ENCODE measurements at places on chromosomes 6 and 20. TPM values are rescaled to one million over a fixed set of nuclear protein-coding genes. Genes with fewer than 3 reads are reported as not detected.
A peak's percentile ranks its signal among the peaks of the same experiment; 100 is the strongest.

DNA sequence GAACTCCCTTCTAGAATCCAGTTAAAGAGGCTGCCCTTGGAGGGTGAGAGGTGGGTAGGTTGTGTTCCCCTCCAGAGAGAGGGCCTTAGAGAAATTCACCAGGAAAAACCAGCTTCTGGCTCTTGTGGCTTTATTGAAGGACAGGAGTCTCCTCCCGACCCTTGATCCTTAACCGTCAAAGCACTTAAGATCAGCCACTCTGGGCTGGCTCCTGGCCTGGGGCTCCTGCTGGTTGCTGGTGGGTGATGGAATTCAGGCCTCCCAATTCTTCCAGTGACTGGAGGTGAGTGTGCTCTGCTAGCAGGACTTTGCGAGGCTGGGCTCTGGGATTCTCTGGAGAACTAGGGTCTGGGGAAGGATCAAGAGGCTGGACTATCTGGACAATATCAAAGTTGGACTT is 75.6 kb upstream of the LGSN start:
- H3K27ac ChIP-seq = no peak overlapping the region
- H3K4me1 ChIP-seq = no peaks in the 10 kb centered on the region
- H3K36me3 ChIP-seq = no peaks in the 10 kb centered on the region
- no peaks in the 10 kb centered on the region for H3K27me3 ChIP-seq
- no peak for DNase-seq
- no peak overlapping the region for H3K4me3 ChIP-seq

- peak overlapping the region; percentile 92 for H3K27ac ChIP-seq
- H3K4me3 ChIP-seq = peak overlapping the region; percentile 27
- H3K4me1 ChIP-seq = peaks cover 22% of the 10 kb centered on the region
- H3K36me3 ChIP-seq = no peaks in the 10 kb centered on the region
- peak; percentile 96 for DNase-seq
- no peaks in the 10 kb centered on the region for H3K27me3 ChIP-seq
Measured at GRCh38 chr20:50790651-50791277, 4.1 kb upstream of the BCAS4 start.

DNA sequence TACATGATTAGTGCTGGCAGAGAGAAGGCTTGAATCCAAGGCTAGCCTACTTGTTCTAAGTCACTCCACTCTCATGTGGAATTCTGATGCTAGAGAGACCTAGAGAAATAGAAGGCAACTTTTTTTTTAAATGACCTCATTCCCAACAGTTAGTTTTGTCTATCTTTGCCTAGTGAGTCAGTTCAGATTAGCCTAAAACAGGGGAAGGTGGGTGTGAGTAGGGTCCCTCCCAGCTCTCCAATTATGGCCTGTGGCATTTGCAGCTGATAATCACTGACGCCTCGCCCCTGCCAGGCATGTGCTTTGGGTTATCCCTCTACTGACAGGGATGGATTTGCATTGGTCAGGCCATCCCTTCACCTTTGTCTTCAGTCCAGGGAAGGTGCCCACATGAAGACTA is 13.6 kb downstream of the TXLNB start:
- H3K27me3 ChIP-seq = no peaks in the 10 kb centered on the region
- H3K4me1 ChIP-seq = no peaks in the 10 kb centered on the region
- H3K36me3 ChIP-seq = no peaks in the 10 kb centered on the region
- no peak overlapping the region for H3K4me3 ChIP-seq
- DNase-seq = no peak
- no peak overlapping the region for H3K27ac ChIP-seq

DNA sequence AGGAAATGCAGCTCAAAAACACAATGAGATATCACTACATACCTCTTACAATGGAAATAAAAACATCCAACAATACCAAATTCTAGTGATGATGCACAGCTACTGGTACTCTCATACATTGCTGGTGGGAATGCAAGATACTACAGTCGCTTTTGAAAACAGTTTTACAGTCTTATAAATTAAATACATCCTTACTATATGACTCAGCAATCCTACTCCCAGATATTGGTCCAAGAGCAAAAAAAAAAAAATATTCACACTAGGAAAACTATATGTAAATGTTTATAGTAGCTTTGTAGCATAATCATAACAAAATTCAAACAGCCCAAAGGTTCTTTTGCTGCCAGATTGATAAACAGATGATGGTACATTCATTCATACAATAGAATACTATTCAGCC is 217.4 kb upstream of the FAM83B start:
- H3K4me3 ChIP-seq = no peak overlapping the region
- no peaks in the 10 kb centered on the region for H3K4me1 ChIP-seq

- H3K4me1 ChIP-seq = no peaks in the 10 kb centered on the region
- H3K27ac ChIP-seq = no peak overlapping the region
- no peak overlapping the region for H3K4me3 ChIP-seq
- no peaks in the 10 kb centered on the region for H3K36me3 ChIP-seq
- DNase-seq = no peak
- H3K27me3 ChIP-seq = no peaks in the 10 kb centered on the region
Measured at GRCh38 chr6:122817766-122818165, 28.7 kb downstream of the SMPDL3A start.

DNA sequence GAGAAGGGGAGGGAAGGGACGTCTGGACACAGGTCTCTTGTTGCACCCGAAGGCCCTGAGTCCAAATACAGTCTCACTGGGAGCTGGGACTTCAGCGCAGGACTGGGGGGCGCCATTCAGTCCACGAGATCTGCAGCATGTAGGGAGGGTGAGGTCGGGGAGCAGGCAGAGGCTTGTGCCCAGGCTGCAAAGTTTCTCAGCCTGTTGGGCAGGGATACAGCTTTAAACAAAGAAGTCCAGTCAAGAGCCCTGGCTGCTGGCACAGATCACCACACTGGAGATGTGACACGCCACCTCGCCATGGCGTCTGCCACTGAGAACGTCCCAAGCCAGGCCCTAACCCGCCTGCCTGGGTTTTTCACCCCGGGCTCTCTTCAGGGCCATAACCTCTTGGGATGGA is 256.6 kb downstream of the DLL1 start:
- H3K4me1 ChIP-seq = no peaks in the 10 kb centered on the region
- H3K4me3 ChIP-seq = no peak overlapping the region
- H3K36me3 ChIP-seq = no peaks in the 10 kb centered on the region
- H3K27ac ChIP-seq = no peak overlapping the region
- peak; percentile 48 for DNase-seq

DNA sequence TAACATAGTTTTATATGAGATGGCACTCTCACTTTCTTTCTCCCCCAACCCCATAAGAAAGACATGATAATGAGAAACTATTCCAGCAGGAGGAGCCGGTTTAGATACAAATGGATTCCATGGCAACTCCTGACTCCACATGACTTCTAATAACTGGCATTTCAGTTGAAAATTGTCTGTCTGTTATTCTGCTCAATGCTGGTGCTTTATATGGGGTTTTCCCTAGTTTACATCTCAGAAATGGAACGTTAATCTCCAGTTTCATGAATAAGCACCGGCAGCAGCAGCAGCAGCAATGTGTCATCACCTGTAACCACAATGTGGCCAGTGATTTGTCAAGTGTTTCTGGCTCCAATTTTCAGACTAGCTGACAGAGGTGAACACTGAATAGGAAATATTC is 8.0 kb upstream of the SIM1 start:
- no peaks in the 10 kb centered on the region for H3K36me3 ChIP-seq
- H3K27me3 ChIP-seq = peaks cover 78% of the 10 kb centered on the region
- H3K27ac ChIP-seq = no peak overlapping the region
- no peak for DNase-seq

DNA sequence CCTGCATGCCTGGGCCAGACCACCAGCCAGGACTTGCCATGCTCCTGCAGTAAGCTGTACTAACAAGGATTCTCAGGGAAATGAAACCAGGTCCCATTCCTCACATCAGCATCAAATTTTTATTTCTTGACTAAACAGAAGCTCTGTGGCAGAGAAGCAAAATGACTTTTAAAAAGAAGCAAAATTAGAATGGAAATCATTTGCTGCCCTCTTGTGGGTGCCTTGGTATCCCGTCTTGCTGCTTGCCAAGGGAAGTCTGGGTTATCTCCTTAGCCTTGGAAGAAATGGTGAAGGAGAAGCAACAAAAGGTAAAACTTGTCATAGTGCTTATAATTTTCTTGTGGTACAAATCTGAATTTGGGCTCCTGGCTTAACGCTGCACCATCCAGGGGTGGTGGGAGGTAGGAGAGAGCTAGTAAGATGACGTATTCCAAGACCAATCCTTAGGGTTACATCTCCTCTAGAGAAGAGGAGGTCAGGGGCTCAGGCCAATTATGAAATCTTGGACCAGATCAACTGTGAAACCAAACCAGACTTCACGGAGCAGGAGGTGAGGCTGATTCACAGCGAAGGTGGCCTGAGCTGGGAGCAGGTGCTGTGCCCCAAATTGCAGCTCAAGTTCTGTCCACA is 107.5 kb downstream of the FAXC start:
- H3K27me3 ChIP-seq = no peaks in the 10 kb centered on the region
- no peak overlapping the region for H3K4me3 ChIP-seq
- H3K27ac ChIP-seq = no peak overlapping the region

DNA sequence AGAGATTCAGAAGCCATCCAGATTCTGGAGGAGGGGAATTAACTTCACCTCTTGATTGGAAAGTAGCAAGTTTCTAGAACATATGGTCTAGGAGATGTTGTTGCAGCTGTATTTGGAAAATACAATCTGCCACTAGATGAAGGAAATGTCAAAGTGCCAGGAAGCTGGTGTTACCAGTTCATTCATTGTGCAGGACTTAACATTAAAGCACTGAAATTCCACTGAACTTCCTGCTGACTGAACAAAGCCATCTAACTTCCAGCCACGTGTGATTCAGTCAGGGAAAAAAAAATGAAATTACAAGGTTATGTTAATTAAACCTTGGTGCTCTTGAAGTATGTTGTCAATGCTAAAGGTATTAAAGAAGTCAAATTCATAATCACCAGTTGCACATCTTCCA is 321.5 kb upstream of the SASH1 start:
- H3K27ac ChIP-seq = peak overlapping the region; percentile 21
- H3K4me1 ChIP-seq = peaks cover 18% of the 10 kb centered on the region
- H3K36me3 ChIP-seq = no peaks in the 10 kb centered on the region
- no peak overlapping the region for H3K4me3 ChIP-seq
- no peaks in the 10 kb centered on the region for H3K27me3 ChIP-seq
- no peak for DNase-seq

GRCh38 chr20:12072221-12072953 is 154.7 kb downstream of the BTBD3 start:
- H3K27ac ChIP-seq = no peak overlapping the region
- DNase-seq = no peak
- H3K4me1 ChIP-seq = no peaks in the 10 kb centered on the region
- no peaks in the 10 kb centered on the region for H3K36me3 ChIP-seq
- H3K4me3 ChIP-seq = no peak overlapping the region
- H3K27me3 ChIP-seq = no peaks in the 10 kb centered on the region

DNA sequence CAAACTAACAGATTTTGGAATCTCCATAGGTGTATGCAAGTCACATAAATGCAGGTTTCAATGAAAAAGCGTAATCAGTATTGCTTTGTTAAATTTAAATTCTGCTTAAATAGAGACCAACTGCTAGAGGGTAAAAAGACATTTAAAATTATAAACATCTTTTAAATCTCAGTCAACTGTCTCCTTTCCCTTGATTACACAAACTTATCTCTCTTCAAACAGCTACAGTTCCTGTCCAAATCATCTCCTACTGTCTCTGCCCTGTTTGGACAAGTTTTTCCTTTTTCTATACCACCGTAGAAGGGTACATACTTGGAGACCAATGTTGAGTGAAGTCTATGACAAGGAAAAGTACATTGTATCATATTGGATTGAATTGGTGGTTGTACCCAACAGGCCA is 43.5 kb downstream of the AGPAT4 start:
- H3K4me1 ChIP-seq = peaks cover 31% of the 10 kb centered on the region
- peaks cover 8% of the 10 kb centered on the region for H3K36me3 ChIP-seq
- no peak for DNase-seq
- no peaks in the 10 kb centered on the region for H3K27me3 ChIP-seq

GRCh38 chr20:25296094-25297093 is 48.5 kb downstream of the PYGB start:
- H3K4me3 ChIP-seq = no peak overlapping the region
- H3K4me1 ChIP-seq = peaks cover 8% of the 10 kb centered on the region
- no peaks in the 10 kb centered on the region for H3K27me3 ChIP-seq
- DNase-seq = no peak

GRCh38 chr6:36980876-36981619 is 4.9 kb downstream of the MTCH1 start:
- no peak overlapping the region for H3K4me3 ChIP-seq
- H3K4me1 ChIP-seq = peaks cover 45% of the 10 kb centered on the region

- no peaks in the 10 kb centered on the region for H3K36me3 ChIP-seq
- no peaks in the 10 kb centered on the region for H3K4me1 ChIP-seq
- H3K27ac ChIP-seq = no peak overlapping the region
- DNase-seq = no peak
- no peaks in the 10 kb centered on the region for H3K27me3 ChIP-seq
Measured at GRCh38 chr6:80771941-80772340, 665.5 kb downstream of the BCKDHB start.

- H3K36me3 ChIP-seq = no peaks in the 10 kb centered on the region
- H3K27ac ChIP-seq = no peak overlapping the region
- H3K4me3 ChIP-seq = no peak overlapping the region
- H3K4me1 ChIP-seq = peaks cover 10% of the 10 kb centered on the region
- H3K27me3 ChIP-seq = no peaks in the 10 kb centered on the region
- DNase-seq = no peak
Measured at GRCh38 chr6:56713254-56713672, 70.6 kb upstream of the DST start.

- H3K27me3 ChIP-seq = no peaks in the 10 kb centered on the region
- peak overlapping the region; percentile 8 for H3K4me3 ChIP-seq
- H3K27ac ChIP-seq = no peak overlapping the region
Measured at GRCh38 chr20:21681234-21681921, 24.1 kb upstream of the PAX1 start.

GRCh38 chr6:159935065-159935464 is 33.8 kb upstream of the IGF2R start:
- no peak overlapping the region for H3K27ac ChIP-seq
- H3K4me1 ChIP-seq = no peaks in the 10 kb centered on the region
- H3K4me3 ChIP-seq = no peak overlapping the region
- no peak for DNase-seq
- no peaks in the 10 kb centered on the region for H3K36me3 ChIP-seq

GRCh38 chr20:9999645-10000044 is 35.1 kb upstream of the ANKEF1 start:
- no peak for DNase-seq
- no peaks in the 10 kb centered on the region for H3K4me1 ChIP-seq
- H3K4me3 ChIP-seq = no peak overlapping the region
- H3K27me3 ChIP-seq = no peaks in the 10 kb centered on the region
- no peaks in the 10 kb centered on the region for H3K36me3 ChIP-seq

The MCCD1 gene
- total RNA-seq = not detected

The SIRPA gene
- total RNA-seq = 93.8 TPM

The TMEM74B gene
- total RNA-seq = 6.1 TPM

The BHLHE23 gene
- not detected for total RNA-seq

The BMP6 gene
- 6.6 TPM for total RNA-seq

The TTLL9 gene
- 0.49 TPM for total RNA-seq

The PHACTR3 gene
- 18.2 TPM for total RNA-seq

Measured in upper lobe of right lung (tissue), 1 donor.